NCI-H69 (cell line): ENCODE measurements at places on chromosomes 12 and 14.

GRCh38 chr12:62530596-62530995 lies 64.0 kb downstream of the MON2 start:
- DNase-seq: no peak

- no peak for DNase-seq
Observed at GRCh38 chr14:105854600-105855245, 328.3 kb downstream of the TMEM121 start.

GRCh38 chr12:52200086-52200780 lies 8.4 kb upstream of the KRT80 start:
- DNase-seq: peak; percentile 93

DNA sequence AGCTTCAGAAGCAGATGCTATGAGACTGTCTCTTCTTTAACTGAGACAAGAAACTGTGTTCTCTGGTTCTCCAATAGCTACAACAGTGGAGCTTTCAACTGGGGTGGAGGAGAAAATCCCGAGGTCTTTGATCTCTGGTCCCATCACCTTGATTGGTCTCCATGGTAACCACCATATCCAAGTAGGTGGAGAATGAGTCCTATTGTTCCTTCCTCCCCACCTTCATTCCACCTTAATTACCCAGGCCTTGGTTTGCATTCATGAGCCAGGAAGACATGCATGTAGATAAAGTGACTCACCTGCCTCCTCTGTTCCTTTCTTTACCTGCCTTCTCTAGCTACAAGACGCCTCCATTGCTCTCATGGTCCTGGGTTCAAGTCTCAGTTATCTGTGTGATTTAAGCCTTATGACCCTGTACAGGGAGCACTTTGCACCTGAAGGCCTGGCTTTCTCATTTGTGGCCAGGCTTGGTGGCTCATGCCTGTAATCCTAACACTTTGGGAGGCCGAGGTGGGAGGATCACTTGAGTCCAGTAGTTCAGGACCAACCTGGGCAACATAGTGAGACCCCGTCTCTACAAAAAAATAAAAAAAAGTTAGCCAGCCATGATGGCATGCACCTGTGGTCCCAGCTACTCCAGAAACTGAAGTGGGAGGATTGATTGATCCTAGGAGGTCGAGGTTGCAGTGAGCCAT lies 157.7 kb upstream of the TBX3 start:
- DNase-seq: no peak

DNA sequence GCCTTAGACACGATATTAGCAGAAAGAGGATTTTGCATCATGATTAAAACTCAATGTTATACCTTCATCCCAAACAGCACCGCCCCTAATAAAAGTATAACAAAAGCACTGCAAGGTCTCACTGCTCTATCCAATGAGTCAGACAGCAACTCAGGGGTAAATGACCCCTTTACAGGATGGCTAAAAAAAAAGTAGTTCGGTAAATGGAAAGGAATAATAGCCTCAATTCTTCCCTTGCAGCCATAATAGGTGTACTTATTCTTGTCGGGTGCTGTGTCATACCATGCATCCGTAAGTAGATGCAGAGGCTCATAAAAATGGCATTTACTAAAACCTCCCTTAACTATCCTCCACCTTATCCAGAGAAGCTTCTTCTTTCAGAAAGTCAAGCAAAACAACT lies 53.9 kb upstream of the AP4S1 start:
- DNase-seq: no peak

DNA sequence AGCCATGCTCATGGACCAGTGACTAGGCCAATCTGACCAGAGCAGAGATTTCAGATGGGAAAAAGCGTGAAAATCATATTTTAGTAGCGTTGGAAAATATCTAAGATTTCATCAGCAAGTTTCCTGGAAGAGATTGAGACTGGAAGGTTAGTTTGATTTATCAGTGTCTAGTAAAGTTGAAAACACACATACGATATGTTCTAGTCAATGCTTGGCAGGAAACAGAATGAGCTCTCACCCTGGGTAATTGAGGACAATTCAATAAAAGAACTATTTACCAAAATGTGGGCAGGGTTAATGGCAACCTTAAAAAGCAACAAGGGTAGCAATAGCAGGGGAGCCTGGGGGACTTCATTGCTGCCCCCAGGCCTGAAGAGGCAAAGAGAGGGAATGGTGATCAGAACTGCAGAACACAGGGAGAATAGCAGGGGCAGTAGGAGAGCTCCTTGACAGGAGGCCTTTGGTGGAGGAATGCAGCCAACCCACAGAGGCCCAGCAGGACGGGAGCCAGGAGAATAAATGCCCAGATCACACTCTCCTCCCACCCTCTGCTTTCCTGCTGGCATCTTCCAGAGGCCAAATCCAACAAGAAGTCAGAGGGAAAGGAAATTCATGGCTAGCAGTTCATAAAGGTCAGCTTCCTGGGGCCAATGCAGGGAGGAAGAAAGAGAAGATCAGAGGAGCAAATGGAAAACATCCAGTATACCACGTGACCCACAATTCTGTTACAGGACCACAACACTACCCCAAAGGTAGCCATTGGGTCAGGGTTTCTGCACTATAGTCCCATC lies 27.6 kb upstream of the LRP6 start:
- DNase-seq: no peak

GRCh38 chr12:12349711-12350665 lies at the start of gene MANSC1:
Gene MANSC1 (minus strand): TSS chr12:12350242. CDS start chr12:12343314, 6,928 bp downstream.
- peak; percentile 79 for DNase-seq

DNA sequence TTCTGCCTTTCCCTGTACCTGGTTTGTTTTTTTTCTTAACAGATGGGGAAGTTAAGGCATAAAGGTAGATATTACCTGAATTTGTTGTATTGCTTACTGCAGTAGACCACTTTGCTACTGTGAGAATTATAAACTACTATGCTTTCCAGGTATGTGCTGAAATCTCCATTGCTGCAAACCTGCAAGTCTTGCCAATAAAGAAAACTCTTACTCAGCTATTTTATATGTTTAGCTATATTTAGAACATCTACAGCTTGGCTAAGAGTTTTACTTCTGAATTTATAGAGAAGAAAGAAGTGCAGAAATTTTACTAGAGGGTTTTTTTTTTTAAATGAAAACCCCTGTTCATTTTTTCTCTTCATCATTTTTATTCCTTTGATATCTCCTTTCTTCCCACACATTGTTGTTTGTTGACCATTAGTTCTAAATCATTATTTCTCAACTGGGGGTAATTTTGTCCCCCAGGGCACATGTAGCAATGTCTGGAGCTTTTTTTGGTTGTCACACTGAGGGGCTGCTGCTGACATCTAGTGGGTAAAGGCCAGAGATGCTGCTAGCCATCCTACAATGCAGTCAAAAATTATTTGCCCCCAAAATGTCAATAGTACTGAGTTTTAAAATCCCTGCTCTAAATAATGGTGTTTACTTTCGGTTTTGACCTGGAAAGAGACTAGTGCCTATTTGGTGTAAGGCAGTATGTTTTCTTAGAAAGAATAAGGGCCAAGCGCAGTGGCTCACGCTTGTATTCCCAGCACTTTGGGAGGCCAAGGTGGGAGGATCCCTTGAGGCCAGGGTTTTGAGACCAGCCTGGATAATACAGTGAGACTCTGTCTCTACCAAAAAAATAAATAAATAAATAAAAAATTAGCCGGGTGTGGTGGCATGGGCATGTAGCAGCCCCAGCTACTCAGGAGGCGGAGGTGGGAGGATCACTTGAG lies 48.6 kb downstream of the PCNX1 start:
- DNase-seq: peak; percentile 25

- peak; percentile 33 for DNase-seq
Observed at GRCh38 chr12:68856510-68856909, 48.5 kb downstream of the MDM2 start.

- DNase-seq: no peak
Observed at GRCh38 chr12:105444653-105445102, 114.2 kb downstream of the C12orf75 start.

GRCh38 chr14:60315196-60315990 lies 66.4 kb downstream of the PPM1A start:
- DNase-seq: no peak

- DNase-seq: peak; percentile 52
Observed at GRCh38 chr12:62834406-62834805, 100.5 kb downstream of the PPM1H start.

DNA sequence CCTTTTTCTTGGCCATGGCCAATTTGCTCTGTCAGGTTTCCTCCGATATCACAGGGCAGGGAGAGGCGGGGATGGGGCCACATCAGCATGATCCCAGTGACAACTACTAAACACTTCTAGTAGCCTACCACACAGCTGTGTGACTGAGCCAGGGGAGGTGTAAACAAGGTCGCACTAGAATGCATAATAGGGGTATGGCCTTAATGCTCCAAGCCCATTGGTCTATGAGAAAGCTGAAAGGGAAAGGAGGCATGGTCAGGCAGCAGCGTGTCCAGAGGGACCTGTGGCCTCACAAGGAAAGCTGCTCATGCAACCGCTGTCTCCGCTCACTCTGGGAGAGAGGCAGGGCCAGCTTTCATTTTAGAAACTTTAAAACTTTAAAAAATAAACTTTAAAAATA lies 27.5 kb upstream of the ACTR6 start:
- no peak for DNase-seq

- DNase-seq: no peak
Observed at GRCh38 chr12:24423611-24424010, 474.1 kb upstream of the SOX5 start.

- DNase-seq: no peak
Observed at GRCh38 chr12:120481022-120481767, 11.6 kb upstream of the SRSF9 start.

DNA sequence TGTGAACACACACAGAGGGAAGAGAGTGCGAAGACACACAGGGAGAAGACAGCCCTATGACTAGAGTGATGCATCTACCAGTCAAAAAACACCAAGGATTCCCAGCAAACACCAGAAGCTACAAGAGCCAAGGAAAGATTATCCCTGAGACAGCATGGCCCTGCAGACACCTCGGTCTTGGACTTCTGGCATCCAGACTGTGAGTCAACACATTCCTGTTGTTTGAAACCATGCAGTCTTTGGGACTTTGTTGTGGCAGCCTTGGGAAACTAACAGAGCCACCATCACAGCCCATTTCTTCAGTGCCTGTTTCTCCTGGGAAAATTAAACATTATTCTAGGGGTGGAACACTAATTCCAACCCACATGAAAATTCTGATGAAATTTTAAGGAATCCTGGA lies 220.6 kb downstream of the GXYLT1 start:
- DNase-seq: no peak

- DNase-seq: no peak
Observed at GRCh38 chr12:91627225-91627624, 444.6 kb upstream of the DCN start.

DNA sequence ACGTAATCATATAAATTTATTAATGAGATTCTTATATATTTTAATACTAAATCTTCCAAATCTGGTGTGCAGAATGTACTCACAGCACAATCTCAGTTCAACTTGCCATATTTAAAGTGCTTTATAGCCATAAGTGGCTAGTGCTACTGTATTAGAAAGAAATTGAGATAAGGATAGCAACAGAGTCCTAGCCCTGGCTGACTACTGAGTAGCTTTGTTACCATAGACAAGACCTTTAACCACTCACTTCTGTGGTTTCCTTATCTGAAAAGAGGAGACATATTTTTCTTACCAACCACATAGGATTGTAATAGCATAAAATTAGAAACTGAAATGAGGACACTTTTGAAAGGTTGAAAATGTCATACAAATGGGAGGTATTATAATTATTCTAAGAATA lies 2.0 kb upstream of the CHURC1 start:
- DNase-seq: no peak

- DNase-seq: peak; percentile 32
Observed at GRCh38 chr14:105363847-105364708, 34.3 kb upstream of the TEX22 start.

GRCh38 chr14:61332658-61333029 lies 11.3 kb downstream of the PRKCH start:
- DNase-seq: no peak

GRCh38 chr14:66496911-66497310 lies 10.7 kb downstream of the CCDC196 start:
- DNase-seq: no peak

- DNase-seq: no peak
Observed at GRCh38 chr14:36619853-36620252, 37.4 kb upstream of the NKX2-8 start.

- DNase-seq: no peak
Observed at GRCh38 chr14:76351941-76352340, 24.0 kb upstream of the ESRRB start.

DNA sequence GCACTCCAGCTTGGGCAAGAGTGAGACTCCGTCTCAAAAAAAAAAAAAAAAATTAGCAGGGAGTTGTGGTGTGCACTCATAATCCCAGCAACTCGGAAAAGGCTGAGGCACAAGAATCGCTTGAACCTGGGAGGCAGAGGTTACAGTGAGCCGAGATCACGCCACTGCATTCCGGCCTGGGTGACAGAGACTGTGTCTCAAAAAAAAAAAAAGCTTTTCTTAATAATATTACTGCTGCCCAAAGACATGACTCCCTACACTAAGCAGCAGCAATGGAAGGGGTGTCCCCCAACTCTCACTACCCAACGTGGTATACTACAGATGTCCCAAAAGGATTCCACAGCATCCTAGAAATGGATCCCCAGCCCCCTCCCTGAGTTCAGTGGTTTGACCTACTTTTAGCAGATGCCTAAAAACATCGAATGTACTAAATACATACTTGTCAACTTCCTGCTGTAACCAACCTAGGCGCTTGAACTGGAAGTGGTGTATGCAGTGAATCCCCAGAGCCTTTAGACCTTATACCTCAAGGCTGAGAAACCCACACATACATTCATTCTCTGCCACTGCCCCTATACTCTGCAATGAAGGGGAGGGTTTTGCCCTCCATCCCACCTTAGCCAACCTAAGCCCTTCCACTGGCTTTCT lies 8.5 kb upstream of the FKBP11 start:
- DNase-seq: no peak

DNA sequence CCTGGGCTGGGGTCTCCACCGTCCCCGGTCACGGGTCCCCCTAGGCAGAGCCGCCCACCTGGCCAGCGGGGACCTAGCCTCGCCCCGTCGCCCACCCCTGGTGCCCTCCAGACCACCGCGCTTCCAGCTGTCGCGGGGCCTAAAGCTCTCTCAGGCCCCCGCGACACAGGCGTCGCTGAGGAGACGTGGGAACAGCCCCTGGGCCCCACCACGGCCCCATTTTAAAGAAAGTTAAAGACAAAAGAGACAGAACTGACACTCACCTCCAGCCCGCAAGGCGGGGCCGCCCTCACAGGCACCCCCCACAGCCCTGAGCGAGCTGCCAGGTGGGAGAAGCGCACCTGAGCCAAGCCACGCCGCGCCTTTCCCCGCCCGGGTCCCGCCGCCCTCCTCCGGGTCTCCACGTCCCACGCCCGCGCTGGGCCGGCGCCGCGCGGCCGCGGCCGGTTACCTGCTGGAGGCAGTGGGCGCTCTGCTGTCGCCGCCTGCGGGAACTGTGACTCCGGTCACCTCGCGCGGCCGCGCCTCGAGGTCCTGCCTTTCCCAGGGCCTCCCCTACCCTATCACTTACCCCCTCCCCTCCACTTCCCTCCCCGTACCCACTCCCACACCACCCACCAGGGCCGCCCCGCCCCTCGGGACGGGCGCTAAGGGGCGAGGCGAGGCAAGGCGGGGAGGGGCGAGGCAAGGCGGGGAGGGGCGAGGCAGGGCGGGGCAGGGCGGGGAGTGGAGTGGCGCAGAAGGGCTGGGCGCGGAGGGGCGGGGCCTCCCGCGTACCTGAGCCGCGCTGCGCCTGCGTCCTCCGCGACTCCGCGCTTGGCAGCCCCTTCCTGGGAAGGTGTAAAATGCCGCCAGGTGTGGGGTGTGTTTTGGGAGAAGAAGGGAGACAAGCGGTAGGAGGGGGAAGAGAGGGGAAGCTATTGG lies 31.2 kb downstream of the TC2N start:
- peak; percentile 91 for DNase-seq
